ENCODE measurements at places on chromosomes 16 and 17.

DNA sequence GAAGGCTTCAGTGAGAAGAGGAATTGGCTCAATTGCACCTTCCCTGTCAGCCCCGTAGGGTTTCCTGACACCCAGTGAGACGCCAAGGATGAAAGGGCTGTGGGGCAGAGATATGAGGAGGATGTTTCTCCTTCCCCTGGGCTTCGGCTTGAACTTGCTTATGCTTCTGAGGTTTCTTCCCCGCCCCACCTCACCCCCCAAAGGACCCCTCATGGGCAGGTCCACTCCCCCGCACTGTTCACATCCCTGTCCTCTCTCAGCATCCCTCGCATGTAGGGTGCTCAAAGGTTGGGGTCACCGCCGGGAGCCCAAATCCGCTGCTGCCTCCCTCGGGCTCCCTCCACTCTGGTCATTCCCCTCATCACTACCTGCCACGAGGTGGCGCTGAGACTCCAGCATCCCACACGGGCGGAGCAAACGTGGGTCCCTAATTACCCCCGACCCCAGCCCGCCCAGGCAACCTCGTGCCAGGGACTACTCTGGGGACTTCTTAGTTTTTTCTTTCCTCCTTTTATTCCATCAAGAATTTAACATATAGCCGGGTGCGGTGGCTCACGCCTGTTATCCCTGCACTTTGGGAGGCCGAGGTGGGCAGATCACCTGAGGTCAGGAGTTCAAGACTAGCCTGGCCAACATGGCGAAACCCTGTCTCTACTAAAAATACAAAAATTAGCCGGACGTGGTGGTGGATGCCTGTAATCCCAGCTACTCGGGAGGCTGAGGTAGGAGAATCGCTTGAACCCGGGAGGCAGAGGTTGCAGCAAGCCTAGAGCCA, 3.3 kb upstream of the TRARG1 start:
- peak; percentile 70 for DNase-seq

GRCh38 chr16:19431636-19432340, 14.1 kb downstream of the TMC5 start:
- no peak for DNase-seq

- DNase-seq: no peak
Observed at GRCh38 chr16:79589601-79590102, 10.9 kb downstream of the MAF start.

DNA sequence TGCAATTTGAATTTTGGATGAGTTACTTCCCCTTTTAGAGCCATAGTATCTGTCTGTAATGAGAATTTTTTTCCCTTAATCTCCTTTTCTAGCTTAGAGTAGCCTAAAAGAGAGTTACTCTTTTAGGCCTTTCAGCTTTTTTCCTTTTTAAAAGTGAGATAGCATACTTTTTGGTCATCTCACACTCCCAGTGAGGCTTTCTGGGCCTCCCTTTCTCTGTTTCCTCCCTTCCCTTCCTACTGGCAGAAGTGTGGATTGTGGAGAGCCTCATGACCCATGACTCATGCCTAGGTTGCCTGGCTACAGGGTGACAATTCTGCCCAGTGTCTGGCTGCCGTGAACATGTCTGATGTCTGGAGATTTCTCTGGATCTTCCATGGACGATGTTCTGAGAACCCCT, 15.2 kb downstream of the KRT23 start:
- DNase-seq: no peak

GRCh38 chr17:76485569-76485968, 15.7 kb downstream of the RHBDF2 start:
- DNase-seq: no peak

DNA sequence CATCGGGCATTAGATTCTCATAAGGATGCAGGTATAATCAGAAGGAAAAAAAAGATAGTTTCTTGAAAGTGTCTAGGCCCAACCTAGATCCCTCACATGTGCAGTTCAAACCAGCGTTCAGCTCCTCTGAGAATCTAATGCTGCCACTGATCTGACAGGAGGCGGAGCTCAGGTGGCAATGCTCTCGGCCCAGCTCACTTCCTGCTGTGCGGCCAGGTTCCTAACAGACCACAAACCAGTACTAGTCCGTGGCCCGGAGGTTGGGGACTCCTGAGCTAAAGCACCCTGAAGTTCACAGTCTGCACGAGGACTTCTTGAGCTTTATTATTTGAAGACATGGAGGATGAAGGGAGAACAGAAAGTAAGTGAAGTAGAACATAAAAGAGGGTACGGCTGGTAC, 16.8 kb downstream of the SMCR8 start:
- no peak for DNase-seq

DNA sequence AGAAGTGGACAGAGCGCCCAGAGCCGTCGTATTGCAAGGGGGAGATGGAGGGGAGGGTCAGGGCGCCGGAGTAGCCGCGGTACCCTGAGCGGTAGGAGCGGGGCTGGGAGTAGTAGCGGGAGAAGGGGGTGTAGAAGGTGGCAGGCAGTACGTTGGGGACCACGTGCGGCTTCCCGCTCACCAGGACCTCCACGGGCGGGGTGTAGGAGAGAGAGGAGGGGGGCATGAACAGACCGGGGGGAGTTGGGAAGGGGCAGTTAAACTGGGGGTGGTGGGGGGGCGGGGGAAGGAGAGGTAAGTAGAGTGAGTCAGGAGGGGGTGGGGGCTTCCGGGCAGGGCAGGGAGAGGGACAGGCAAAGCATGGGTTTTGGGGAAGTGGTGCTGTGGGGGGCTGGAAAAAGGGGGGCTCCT, 16.8 kb downstream of the ST6GALNAC2 start:
- DNase-seq: no peak

GRCh38 chr16:1102921-1103635, 7.0 kb upstream of the C1QTNF8 start:
- DNase-seq: peak; percentile 29

- no peak for DNase-seq
Observed at GRCh38 chr16:46762583-46762982, 14.4 kb upstream of the MYLK3 start.

GRCh38 chr16:1431497-1432270, 806 bp downstream of the PERCC1 start:
- no peak for DNase-seq

DNA sequence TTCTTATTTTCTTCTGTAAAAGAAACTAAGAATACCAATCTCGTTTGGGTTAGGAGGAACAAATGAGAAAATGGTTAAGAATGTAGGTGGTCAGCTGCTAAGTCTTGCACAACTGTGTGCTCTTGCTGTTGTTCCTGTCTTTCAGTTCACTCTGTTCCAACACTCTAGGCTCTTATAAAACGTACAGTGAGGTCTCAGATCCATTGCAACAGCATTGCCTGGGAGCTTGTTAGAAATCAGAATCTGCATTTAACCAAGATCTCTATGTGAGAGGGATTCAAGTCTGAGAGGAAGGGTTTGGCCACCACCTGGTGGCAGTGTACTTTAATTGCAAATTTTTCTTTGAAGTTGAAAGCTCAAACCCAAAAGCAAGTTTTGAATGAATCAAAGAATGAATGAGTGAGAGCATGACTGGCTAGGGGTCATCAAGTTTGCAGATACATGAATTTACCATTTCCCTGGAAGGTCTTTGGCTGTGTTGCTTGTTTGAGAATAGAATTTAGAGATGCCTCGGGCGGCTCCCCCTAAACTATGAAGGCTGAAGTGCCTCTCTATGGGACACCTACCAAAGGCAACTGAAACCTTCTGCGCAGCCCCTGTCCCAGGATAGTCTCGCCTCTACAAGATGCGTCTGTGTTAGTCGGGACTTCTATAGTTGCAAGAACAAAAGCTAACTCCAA, 2.5 kb downstream of the ALOX15B start:
- no peak for DNase-seq

- no peak for DNase-seq
Observed at GRCh38 chr17:8969901-8970300, 4.4 kb upstream of the PIK3R5 start.

- no peak for DNase-seq
Observed at GRCh38 chr17:80906364-80907259, 85.0 kb upstream of the CHMP6 start.

GRCh38 chr17:79741751-79742588, 11.2 kb downstream of the ENPP7 start:
- peak; percentile 68 for DNase-seq

- no peak for DNase-seq
Observed at GRCh38 chr17:79541056-79541850, 69.6 kb downstream of the RBFOX3 start.

DNA sequence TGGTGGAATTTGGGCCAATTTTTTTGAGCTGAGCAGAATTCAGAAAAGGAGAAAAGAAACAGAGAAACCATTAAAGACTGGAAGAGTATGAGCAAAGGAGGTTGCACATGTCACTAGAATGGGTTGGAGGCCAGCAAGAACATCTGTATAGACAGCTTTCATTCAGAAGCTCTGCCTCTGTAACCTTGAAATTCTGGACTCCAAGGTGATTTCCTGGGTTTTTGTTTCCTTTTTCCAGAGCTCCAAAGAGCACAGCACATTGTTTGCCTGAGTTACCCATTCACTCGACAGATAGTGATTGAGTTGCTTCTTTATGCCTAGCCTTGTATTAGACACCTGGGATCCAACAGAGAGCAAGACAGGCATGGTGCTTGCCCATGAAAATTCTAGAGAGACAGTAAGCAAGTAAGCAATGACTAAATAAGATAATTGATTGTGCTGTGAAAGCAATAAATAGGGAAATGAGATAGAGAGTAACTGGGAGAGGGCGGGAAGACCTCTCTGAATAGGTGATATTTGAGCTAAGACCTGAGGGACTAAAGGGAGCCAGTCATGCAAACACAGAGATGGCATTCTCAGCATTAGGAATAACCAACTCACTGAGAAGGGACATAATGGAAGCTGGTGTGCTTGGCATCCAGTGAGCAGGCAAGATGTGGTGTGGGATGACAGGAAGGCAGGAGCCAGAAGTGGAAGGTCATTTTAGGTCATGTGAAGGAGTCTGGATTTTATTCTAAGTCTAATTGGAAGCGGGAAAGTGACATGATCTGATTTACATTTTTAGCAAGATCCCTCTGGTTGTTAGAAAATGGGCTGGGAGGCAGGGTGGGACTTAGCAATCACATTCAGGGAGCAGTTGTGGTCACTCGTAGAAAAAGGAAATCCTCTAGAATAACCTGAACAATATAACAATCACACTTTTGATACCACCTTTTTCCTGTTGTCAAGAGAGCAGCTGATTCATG, 197.5 kb downstream of the HS3ST3A1 start:
- no peak for DNase-seq

DNA sequence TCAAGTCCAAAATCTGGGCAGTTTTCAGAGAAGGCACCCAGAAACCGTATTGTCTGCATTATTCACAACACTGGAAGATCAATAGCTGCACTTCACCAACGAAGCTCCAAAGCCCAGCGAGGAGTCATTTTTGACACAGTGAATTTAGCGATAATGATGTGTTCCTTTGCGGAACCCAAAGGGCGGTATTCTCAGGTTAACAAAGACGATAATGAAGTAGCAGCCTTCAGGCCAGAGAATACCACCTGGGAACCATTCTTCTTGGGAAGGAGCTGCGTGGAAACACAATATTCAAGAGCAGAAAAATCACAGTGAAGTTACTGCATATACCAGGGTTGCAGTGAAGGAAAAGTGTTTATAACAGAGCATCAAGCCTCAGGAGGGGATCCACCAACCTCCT, 381.0 kb downstream of the TOX3 start:
- no peak for DNase-seq

DNA sequence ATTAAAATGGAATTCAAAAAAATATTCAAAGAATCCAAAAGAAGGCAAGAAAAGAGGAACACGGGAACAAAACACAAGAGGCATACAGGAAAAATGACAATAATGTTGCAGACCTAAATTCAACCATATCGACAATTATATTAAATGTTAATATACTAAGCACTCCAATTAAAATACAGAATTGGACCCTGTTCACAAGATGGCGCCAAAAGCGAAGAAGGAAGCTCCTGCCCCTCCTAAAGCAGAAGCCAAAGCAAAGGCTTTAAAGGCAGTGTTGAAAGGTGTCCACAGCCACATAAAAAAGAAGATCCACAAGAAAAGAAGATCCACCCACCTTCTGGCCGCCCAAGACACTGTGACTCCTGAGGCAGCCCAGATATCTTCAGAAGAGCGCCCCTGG, 6.3 kb upstream of the XAF1 start:
- DNase-seq: no peak

DNA sequence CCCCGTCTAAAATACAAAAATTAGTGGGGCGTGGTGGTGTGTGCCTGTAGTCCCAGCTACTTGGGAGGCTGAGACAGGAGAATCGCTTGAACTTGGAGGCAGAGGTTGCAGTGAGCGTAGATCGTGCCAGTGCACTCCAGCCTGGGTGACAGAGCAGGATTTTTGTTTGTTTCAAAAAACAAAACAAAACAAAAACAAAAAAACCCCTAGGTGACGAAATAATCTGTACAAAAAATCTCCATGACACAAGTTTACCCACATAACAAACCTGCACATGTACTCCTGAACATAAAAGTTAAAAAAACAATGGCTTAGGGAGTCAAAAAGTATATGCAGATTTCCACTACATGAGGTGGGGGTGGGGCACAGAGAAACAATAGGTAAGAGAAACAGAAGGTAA, 140.5 kb upstream of the ASIC2 start:
- DNase-seq: no peak

GRCh38 chr17:46958041-46958591, 20.9 kb downstream of the RPRML start:
- DNase-seq: no peak

GRCh38 chr16:87149051-87149450, 168.1 kb downstream of the C16orf95 start:
- DNase-seq: no peak

- DNase-seq: no peak
Observed at GRCh38 chr16:5451641-5452040, 354.0 kb upstream of the EEF2KMT start.

DNA sequence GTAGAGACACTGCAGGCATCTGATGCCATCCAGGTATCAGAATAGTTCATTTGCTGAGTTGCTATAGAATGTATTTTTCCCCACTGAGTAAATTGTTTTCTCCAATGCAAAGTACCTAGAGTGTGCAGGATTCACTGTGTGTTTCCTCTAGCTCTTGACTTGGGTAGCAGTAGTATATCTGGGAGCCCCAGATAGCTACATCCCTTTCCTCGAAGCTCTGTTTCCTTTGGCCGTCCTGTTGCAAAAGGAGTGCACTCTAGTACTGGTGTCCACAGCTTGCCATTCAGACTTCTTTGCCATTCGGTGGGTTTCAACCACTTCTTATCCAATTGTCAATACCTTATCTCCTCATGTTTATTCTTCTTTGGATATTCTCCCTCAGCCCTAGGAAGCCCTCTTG, 12.8 kb downstream of the ABCA8 start:
- DNase-seq: no peak

DNA sequence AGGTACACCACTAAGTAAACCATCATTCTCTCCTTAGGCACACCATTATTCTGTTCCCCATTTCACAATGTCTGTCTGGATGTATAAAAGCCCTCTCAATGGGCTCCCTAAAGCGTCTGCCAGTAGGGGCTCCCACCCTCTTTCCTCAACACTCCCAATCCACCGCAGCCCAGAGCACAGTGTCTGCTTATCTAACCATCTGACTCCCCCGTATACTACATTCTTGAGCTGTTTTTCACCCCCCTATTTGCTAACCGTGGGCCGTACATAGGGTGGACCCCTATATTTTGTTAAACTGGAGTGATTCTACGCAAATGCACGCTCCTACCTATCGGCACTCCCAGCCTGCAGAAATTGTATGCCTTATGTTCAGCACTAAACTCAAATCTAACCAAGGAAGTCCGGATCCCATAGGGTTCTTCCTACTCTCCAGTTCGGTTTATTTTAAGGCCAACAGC, 685 bp upstream of the PSMD3 start:
- DNase-seq: no peak

- no peak for DNase-seq
Observed at GRCh38 chr16:5333991-5334390, 236.4 kb upstream of the EEF2KMT start.

All from omental fat pad (tissue), 4 donors.